ENCODE measurements at places on chromosomes 2 and 18.

GRCh38 chr2:112887964-112888749, 22.8 kb upstream of the IL37 start:
- no peak for DNase-seq

DNA sequence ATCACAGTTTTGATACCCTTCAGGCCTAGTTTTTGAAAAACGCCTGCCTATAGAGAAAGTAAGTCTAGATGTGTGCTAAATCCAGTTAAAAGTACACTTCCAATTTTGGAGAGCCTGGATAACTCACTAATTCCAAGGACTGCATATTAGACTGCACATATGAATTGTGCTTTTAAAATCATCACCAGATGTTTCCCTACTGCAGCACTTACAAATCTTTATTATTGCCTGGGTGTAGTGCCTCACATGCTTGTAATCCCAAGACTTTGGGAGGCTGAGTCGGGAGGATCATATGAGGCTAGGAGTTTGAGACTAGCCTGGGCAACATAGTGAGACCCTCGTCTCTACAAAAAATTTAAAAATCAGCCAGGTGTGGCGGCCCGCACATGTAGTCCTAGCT, 35.9 kb upstream of the HTR2B start:
- DNase-seq, result no peak

DNA sequence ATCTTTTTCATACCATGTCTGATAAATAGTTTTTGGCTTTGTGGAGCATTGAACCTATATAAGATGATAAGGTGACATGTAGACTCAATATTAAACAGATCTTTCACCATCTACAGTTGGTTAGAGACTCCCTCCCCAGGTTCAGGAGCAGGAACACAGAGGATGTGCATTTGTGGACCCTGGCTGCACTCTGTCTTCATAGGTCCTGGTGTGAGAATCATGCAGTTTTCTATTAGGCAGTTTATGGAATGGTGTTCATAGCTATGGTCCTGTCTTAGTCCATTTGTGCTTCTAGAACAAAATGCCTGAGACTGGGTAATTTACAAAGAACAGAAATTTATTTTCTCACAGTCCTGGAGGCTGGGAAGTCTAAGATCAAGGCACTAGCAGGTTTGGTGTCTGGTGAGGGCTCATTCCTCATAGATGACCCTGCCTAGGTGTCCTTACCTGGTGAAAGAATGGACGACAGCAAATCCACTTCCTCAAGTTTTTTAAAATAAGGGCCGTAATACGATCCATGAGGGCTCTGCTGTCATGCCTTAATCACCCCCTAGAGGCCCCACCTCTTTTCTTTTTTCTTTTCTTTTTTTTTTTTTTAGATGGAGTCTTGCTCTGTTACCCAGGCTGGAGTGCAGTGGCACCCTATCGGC, 35.3 kb upstream of the FAM98A start:
- DNase-seq, result no peak

DNA sequence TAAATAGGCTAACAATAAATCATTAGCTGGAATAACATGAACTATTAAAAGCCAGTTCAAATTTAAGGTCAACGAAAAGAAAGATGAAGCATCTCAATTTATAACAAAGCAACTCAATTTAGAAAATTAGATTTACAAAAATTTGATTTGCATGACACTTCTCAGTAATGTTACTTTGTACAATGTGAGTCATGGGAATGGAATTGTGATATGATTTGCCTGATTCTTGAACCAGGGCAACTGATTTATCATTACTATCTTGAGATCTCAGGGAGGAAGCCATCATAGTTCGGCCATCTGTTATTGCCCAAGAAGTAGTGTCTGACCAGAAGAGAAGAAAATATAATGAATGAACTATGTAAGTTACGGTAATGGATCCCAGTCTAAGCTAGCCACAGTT, 193.1 kb downstream of the RIT2 start:
- no peak for DNase-seq

GRCh38 chr2:185255566-185255965, 483.0 kb upstream of the FSIP2 start:
- DNase-seq, result no peak

- DNase-seq, result no peak
Observed at GRCh38 chr2:46363535-46364170, 66.4 kb downstream of the EPAS1 start.

- no peak for DNase-seq
Observed at GRCh38 chr18:4284528-4284927, 170.6 kb downstream of the DLGAP1 start.

- DNase-seq, result no peak
Observed at GRCh38 chr2:127638361-127639110, 7.4 kb upstream of the GPR17 start.

DNA sequence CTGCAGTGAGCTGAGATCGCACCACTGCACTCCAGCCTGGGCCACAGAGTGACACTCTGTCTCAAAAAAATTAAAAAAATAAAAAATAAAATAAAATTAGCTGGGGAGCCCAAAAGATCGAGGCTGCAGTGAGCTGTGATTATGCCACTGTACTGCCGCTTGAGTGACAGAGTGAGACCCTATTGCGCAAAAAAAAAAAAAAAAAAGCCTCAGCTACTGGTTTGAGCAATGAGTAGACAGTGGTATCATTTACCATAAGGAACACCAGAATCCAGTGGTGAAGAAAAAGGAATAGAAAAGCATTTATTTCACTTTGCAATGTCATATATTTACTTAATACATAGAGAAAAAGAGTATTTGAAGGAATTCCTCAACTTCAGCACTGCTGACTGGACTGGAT, 3.0 kb downstream of the SAP130 start:
- DNase-seq, result no peak

Data from NCI-H524 (cell line).